ENCODE measurements at places on chromosomes 6 and 20.

DNA sequence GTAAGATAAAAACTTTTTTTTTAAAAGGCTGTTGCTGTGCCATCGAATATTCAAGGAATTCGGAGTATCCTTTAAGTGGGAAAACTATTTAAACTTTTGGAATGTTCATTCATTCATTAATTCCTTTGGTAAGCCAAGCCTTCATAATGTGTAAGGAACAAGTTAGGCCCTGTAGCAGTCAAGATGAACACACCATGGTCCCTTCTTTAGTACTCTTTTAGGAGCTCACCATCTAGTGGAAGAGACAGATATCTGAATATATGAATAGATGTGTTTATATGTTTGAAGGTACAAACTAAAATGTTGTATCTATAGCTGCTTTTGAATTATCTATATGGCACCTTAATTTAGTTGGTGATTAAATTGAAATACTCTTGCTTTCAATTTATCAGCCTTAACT, 5.8 kb downstream of the SPO11 start:
- DNase-seq = no peak

- DNase-seq = no peak
These were observed 73.9 kb downstream of the AHI1 start for GRCh38 chr6:135423649-135424128.

DNA sequence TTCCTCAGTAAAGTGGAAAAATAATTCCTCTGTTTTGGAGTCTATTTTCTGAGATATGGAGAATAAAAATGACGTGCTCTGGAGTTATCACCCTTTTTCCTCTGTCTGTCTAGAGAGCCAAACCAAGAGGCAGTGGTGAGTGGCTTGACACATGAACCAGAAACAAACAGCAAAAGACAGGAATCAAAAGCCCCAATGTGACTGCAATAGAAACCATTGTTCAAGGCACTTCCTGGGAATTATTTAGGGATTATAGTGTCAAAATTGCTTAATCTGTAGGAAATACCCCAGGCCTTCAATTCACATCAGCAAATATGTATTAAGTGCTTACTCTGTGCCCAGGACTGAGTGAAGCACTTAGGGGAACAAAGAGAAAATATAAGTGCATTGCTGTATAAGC, 560.4 kb upstream of the JAG1 start:
- no peak for DNase-seq

- DNase-seq = no peak
These were observed 4.2 kb downstream of the TNFAIP3 start for GRCh38 chr6:137871291-137871690.

- DNase-seq = no peak
These were observed 40.4 kb downstream of the MAN1A1 start for GRCh38 chr6:119308991-119309657.

GRCh38 chr6:109242029-109242428, 140.2 kb downstream of the CD164 start:
- DNase-seq = no peak

DNA sequence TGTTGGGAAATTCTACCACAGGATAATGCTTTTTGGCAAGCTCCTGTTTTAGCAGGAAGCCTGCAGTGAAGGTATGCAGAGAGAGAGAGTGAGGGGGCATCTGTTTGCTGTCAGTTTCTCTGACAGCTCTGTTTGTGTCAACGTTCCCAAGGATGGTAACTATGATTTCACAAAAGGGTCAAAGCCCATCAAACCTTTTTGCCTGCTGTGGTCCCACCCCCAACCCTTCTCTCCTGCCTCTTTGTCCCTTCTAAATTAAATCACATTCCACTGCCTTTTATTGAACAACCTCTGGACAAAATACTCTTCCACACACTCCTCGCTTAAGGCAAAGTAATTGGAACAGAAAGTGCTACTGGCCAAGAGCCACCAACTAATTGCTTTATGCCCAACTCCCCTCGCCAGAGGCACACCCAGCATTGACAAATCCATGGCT, 128.3 kb downstream of the TSHZ2 start:
- DNase-seq = no peak

- no peak for DNase-seq
These were observed 37.5 kb upstream of the MRPS18A start for GRCh38 chr6:43724914-43725642.

DNA sequence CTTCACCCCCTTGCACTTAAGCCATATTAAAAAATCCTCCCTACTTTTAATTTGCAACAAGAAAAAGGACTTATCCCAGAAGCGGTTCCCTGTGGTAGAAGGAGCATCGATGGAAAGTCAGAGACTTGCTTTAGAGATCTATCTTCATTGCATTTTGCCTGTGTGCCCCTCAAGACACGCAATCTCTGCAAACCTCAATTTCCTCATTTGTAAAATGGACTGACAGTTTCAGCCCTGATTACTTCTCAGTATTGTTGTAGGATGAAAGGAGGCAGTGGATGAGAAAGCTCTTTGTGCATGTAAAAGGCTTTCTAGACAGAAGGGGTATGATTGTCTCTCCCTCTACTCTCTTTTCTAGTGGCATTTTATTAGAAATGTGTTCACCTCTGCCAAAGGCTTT, 410.2 kb downstream of the CDC5L start:
- no peak for DNase-seq

DNA sequence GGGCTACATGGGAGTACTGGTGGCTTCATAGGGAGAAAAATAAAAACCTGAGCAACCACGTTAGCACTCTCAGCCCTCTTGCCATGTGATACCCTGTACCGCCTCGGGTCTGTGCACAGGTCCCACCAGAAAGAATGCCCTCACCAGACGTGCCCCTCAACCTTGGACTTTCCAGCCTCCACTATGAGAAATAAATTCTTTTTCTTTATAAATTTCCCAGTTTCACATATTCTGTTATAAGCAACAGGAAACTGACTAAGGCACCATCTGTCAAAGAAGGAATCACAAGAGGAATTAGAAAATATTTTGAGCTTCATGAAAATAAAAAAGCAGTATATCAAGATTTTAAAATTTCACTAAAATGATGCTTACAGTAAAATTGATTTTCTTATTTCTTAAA, 168.4 kb upstream of the BMP5 start:
- no peak for DNase-seq

- DNase-seq = no peak
These were observed 255.9 kb downstream of the SYNE1 start for GRCh38 chr6:152380993-152381898.

- DNase-seq = no peak
These were observed 1.2 kb downstream of the ZNF335 start for GRCh38 chr20:45970646-45971424.

DNA sequence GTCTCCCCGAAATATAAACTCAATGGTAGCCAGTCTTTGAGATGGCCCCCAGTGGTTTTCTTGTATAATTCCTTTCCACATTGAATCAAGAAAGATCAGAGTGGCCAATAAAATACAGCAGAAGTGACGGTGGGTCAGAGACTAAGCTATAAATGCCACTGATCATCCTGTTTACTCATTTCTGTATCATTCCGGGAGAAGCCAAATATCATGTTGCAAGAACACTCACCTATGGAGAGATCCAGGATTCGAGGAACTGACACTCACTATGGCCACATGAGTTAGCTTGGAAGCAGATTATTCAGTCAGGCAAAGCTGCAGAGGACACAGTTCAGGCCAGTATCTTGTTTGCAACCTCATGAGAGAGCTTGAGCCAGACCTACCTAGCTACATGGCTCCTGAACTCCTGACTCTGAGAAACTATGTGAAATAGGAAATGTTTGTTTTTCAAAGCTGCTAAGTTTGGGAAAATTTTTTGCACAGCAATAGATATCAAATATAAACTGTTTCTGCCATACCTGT, 132.4 kb upstream of the ADGRF1 start:
- DNase-seq = no peak

- no peak for DNase-seq
These were observed 796 bp downstream of the HLA-DQB1 start for GRCh38 chr6:32665661-32666060.

DNA sequence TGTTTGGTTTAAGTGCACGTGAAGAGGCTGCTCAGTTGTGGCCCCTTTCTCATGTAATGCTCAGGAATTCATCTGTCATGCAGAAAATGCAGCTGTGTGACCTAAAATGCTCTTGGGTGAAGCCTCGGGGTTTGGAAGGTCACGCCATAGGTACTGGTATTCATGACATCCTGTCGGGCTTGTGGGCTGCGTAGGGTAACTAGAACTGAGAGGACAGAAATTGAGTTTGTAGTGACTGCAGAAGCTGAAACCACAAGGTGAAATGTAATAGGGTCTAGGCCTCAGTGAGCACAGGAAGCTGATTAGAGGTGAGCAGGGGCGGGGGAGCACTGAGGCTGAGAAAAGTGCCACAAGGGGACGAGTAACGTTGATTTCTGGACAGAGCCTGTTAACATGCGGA, 128.8 kb downstream of the SOBP start:
- DNase-seq = no peak

DNA sequence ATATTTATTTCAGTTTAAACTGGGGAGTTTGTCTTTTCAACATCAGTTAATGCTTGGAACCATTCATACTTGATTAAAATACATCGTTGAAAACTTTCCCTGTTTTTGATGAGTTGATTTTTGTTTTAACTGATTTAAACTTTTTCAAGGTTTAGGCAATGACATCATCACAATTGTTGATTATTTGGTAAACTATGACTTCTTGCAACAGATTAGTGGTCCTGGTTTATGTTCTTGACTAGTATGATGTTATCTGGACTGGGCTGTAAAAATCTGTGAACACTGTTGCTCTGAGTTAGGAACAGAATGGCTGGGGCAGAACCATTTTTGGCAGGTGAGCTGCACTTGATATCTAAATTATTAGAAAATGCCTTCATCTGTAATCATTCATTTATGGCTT, at the start of gene ZC2HC1B:
Gene ZC2HC1B (plus strand): TSS at position 241 of the 400 bp plus-strand sequence. CDS start 66 bp downstream, at position 307.
- no peak for DNase-seq

DNA sequence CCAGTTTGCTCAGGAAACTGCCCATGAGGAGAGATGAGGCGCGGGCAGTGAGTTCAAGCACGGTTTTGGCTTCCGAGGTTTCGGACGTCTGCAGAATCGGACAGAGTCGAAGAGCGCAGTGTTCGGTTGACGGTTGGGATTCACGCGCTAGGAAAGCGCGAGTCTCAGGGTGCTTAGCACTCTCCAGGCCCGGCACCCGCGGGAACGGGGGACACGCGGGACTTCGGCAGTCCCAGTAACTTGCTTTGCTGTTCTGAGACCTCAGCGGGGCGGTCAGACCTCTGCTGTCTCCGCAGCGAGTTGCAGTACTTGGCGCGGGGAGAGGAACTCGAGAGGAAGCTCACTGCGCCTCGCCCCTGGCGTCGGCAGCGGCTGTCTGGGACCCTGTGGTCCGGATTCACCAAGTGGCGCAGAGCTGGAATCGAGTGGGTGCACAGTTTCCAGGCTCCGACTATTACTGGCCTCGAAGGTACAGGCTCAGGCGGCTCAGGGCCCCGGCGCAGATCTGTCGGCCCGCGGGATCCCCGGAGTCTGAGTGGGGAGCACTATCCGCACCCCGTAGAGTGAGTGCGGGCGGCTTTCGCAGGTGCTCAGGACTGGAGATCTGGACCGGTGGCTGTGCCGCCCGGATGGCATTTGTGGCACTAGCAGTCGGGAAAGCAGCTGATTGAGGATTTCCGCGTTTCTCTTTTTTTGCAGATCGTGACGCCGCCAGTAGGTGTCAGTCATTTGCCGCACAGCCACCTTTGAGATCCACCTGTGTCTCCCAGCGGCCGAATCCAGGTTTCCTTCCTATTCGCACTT, at the start of gene POM121L2:
Gene POM121L2 (minus strand): TSS at position 128 of the 804 bp plus-strand sequence. CDS start 103 bp downstream, at position 25.
- DNase-seq = no peak

DNA sequence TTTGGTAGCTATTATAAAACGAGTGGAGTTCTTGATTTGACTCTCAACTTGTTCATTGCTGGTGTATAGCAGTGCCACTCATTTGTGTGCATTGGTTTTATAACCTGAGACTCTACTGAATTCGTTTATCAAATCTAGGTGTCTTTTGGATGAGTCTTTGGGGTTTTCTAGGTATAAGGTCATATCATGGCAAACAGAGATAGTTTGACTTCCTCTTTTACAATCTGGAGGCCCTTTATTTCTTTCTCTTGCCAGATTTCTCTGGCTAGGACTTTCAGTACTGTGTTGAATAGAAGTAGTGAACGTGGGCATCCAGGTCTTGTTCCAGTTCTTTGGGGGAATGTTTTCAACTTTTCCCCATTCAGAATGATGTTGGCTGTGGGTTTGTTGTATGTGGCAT, 38.8 kb downstream of the SUMO4 start:
- no peak for DNase-seq

GRCh38 chr6:33728438-33728837, 16.9 kb upstream of the UQCC2 start:
- no peak for DNase-seq

GRCh38 chr20:19750907-19751636, 7.0 kb upstream of the RIN2 start:
- no peak for DNase-seq

- DNase-seq = no peak
These were observed 72.3 kb downstream of the VEGFA start for GRCh38 chr6:43842231-43842794.

DNA sequence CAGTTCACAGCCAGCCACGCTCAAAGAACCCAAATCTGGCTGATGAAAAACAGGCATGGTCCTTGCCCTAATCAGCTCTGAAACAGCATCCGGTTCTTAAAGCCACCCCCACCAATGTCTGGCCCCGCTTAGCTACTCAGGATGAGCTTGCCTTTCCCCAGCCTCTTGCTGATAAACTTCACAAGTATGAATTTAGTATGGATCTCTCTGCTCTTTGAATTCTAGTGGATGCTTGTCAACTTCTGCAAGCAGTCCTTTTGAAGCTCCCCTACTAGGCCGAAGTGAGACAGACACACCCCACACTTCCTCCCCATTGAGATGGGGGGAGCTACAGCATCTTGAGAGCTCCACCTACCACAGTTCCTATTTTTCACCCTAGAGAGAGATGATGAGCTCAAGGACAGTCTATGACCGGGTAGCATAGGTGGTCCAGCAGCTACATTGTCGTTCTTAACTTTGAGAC, 36.7 kb downstream of the EBF4 start:
- DNase-seq = no peak

- no peak for DNase-seq
These were observed 14.2 kb upstream of the PREX1 start for GRCh38 chr20:48841875-48842529.

GRCh38 chr20:18324596-18325089, 36.3 kb downstream of the ZNF133 start:
- no peak for DNase-seq

GRCh38 chr20:25739615-25740320, 43.1 kb upstream of the ZNF337 start:
- no peak for DNase-seq

GRCh38 chr20:53247468-53248103, 275.4 kb downstream of the TSHZ2 start:
- DNase-seq = no peak
